ENCODE measurements at places on chromosomes 12 and 14.

GRCh38 chr12:84070292-84070691 lies 842.3 kb downstream of the SLC6A15 start:
- no peak for ATAC-seq

DNA sequence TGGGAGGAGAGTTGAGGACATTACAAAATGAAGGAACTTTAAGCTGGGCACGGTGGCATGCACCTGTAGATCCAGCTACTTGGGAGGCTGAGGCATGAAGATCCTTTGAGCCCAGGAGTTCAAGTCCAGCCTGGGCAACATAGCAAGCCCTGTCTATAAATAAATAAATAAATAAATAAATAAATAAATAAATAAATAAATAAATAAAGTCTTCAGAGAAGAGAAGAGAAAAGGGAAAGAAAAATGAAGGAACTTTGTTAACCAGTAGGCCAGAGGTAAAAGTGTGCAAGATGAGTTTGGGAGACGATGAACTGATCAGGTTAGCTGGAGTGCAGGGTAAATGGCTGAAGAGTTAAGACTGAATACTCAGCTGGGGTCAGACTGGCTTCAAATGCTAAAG lies 20.1 kb downstream of the PNMA1 start:
- ATAC-seq, result no peak

- no peak for ATAC-seq
Observed at GRCh38 chr12:127489061-127489460, 777.9 kb upstream of the TMEM132C start.

DNA sequence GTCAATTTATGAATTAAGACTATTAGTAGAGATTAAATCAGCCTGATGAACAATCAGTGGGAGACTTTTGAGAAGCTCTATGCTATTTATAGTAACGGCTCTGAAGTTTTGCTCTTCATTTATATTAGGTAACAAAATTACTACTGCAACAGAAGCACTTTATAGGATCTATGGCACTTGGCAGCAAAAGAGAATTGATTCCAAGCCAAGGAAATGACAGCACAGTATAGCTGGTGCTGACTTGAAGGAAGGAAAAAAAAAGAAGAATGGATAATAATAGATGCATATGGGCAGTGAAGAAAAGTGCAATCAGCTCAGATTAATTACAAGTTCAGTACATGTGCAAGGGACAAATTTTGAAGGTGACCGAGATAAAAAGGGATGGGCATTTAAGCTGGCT lies 228.2 kb upstream of the PPFIA2 start:
- ATAC-seq, result no peak

DNA sequence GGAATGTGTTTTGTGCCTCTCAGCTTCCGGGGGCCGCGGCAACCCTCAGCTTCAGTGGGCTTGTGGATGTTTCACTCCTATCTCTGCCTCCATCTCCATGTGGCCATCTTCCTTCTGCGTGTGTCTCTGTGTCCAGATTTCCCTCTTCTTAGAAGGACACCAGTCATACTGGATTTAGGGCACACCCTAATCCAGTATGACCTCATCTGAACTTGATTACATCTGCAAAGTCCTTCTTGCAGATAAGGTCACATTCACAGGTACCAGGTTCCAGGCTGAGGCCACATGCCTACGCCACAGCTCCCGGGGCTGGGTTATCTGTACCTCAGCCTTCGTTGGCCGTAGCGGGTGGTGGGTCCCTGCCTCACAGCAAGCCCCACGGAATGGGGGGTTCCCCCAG lies 68.9 kb downstream of the ZNF664 start:
- ATAC-seq, result no peak

GRCh38 chr14:93879362-93879983 lies 47.7 kb upstream of the FAM181A start:
- ATAC-seq, result no peak

DNA sequence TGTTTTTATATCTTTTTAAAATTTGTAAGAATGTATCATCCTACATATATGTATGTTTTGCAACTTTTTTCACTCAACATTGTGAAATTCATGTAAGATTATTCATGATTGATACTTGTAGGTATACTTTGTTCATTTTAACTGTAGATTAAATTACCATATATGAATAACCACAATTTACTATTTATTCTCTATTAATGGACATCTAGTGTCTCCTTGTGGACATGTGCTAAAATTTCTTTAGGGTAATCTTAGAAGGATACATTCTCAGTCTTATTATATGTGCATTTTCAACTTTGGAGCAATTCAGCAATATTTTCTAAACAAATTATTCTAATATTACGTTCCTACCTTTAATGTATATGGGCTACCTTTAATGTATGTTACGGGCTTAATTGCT lies 192.4 kb downstream of the FUT8 start:
- no peak for ATAC-seq

DNA sequence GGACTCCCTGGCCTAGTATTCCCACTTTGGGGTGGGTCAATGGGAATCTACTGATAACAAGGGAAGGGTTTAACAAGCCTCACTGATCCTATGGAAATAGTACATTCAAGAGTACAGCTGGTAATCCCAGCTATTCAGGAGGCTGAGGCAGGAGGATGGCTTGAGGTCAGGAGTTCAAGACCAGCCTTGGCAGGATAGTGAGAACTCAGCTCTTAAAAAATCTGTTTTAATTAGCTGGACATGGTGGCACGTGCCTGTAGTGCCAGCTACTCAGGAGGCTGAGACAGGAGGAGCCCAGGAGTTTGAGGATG lies 4.5 kb downstream of the POMT2 start:
- ATAC-seq, result no peak

DNA sequence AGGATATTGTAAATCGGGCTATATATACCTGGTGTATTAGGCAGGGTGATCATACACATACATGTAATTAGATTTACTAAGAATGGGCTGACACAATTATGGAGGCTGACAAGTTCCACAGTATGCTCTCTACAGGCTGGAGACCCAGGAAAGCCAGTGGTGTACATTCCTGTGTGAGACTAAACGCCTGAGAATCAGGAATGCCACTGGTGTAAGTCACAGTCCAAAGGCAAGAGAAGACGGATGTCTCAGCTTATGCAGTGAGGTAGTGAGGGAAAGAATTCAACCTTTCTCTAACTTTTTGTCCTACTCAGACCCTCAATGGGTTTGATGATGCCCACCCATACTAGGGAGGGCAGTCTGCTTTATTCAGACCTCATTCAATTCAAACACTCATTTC lies 57.1 kb downstream of the METTL25 start:
- no peak for ATAC-seq

- ATAC-seq, result no peak
Observed at GRCh38 chr12:50662116-50662510, 101.8 kb upstream of the ATF1 start.

DNA sequence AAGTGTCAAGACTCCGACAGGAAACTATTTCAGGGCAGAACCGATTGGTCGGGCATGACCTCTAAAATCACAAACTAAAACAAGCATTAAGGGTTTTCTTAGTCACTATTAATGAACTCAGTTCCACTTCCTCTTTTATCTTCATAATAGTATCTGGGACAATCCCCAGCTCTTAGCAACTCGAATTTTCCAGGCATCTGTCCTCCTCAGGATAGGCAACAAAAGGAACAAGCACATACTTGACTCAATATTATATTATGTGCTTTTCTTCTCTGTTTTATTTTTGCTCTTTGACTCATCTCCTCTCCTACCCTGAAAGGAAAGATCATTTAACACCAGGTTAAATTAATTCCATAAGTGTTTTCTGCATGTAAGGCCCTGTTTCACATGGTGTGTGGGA lies 638.3 kb upstream of the TBX3 start:
- ATAC-seq, result no peak

DNA sequence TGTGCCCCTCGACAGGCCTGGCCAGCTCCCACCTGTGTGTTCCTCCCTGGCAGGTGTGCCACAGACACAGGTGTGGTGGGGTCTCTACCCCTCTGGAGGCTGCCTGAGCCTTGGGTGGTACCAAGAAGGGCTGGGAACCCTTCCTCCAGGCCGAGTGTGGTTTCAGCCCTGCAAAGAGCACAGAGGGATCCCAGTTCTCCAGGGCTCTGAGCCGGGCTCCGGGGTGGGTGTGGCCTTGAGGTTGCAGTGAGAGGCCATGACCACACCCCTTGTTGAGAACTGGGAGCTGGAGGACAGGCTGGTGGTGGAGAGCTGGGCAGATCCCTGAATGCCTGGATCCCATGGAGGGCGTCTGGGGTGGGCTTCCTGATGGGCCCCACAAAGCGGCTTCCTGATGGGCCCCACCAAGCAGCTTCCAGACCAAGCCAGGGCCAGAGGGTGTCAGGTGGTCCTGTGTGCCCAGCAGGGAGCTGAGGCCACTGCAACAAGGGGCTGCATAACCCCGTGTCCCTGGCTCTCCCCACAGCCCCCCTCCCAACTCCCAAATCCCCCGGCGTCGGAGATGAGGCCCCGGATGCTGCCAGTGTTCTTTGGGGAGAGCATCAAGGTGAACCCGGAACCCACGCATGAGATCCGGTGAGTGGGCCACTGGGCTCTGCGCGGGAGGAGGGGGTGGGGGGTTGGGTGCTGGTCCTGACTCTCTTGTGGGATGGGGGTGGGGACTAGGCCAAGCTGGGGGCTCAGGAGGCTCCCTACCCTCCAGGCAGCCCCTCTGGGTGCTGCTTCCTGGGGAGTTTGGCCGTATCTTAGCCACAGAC lies 16.6 kb downstream of the RFLNA start:
- ATAC-seq, result no peak

DNA sequence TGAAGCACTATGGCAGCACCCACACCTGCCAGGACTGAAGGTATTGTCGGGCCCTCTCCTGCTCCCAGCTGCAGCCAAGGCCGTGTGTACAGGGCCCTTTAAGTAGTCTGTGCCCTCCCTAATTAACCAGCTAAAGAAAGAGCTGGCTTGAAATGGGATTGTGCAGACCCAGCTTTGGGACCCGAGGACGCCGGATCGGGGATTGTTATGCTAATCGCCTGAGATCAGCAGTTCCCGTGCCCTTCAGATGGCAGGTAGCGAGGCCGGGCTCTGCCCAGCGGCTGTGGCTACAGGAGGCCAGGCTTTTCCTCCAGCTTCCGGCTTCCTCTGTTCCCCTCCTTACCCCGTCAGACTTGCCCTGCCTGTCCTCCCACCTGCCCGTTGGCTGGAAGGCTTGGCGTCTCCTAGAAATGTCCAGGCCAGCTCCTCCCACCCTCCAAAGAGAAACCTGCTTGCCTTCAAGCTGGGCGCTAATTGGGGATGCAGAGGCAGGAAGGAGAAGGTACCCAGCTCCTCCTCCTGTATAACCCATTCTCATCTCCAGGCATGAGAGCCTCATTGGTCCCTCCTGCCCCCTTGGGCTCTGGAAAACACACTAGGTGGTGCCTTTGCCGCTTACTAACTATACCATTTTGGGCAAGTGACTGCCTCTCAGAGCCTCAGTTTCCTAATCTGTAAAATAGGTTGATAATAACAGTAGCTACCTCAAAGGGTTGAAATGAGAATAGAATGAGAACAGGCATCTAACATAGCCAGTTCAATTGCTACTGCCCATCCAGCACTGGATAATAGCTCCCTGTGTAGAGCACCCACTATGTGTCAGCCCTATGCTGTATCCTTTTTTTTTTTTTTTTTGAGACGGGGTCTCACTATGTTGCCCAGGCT lies 25.8 kb upstream of the MSI1 start:
- ATAC-seq, result no peak

DNA sequence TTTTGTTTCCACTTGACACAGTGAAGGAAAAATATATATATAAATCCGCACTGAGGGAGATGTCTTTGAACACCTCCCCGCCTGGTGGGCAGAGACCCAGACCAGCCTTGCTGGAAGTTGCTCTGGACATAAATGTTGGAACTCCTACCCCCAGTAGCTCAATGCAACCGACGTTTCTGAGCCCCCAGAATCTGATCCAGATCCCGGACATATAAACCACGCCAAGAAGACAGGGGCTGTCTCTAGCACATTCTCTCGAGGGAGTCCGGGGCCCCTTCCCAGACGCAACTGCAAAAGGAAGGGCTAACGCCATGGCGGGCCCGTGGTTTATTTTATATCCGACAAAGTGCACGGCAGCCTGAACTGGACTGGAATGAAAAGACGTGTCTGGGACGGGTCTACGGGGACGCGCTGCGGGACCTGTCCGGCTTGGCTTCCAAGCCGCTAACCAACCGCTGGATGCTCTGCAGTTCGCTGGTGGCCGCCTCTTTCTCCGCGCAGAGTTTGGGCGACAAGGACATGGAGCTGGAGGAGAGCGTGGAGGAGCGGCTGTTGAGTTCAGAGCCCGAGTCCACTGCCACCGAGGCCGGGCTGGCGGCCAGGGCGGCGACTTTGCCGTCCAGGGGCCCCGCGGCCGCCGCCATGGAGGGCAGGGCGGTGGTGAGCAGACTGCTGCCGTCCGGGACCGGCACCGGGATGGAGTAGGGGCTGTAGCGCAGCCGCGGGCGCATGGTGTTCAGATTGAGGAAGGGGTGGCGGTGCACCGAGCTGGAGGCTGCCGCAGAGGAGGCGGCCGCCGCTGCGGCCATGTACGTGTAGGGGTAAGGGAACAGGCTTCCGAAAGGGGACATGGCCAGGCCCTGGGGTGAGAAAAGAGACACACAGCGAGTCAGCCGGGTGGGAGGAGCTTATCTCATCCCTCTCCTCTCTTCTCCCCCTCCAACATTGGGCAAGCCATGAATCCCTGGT lies 12.2 kb downstream of the TBX3 start:
- ATAC-seq, result no peak

GRCh38 chr14:73752297-73752992 lies 38.3 kb upstream of the PNMA1 start:
- no peak for ATAC-seq

- ATAC-seq, result no peak
Observed at GRCh38 chr12:127629066-127629820, 637.7 kb upstream of the TMEM132C start.

GRCh38 chr12:32036477-32037263 lies 70.0 kb upstream of the BICD1 start:
- ATAC-seq, result no peak
